ENCODE measurements at places on chromosomes 11 and 22. TPM values are rescaled to one million over a fixed set of nuclear protein-coding genes. Genes with fewer than 3 reads are reported as not detected.

The TBX1 gene
- total RNA-seq, result 1.7 TPM

The ARHGAP42 gene
- total RNA-seq, result 43.3 TPM

The KRTAP5-8 gene
- not detected for total RNA-seq

The BAD gene
- 110 TPM for total RNA-seq

DNA sequence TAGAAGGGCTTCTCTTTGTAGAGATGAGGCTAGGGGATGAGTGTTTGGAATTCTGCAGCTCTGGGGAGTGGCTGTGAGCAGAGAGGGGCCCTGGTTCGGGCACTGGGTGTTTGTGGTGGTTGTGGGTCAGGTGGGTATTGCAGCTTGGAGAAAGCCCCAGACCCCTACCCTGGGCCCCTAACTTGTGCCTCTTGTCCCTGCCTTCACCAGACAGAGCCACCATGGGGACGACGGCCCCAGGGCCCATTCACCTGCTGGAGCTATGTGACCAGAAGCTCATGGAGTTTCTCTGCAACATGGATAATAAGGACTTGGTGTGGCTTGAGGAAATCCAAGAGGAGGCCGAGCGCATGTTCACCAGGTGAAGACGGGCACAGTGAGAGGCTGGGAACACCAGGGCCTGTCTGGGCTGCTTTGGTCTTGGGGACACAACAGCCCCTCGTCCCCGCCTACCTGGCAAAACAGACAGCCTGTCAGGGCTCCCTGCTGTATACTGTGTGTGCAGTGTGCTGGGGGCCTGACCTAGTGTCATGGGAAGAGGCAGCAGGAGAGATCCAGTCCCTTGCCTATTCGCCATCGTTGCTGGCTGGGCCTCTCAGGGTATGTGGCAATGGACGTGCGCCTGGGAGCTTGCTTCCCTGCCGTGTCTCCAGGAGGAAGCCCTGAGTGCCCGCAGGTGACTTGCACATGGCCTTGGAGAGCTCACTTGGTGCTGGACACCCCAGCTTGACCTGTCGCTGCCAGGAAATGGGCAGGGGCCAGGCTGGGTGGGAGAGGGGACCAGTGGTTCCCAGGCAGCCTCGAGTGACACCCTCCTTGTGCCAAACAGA, 4.3 kb downstream of the INCENP start:
- no peak for DNase-seq
- H3K27me3 ChIP-seq, result no peaks in the 10 kb centered on the region
- H3K36me3 ChIP-seq, result no peaks in the 10 kb centered on the region
- H3K4me3 ChIP-seq, result no peak overlapping the region
- H3K4me1 ChIP-seq, result peaks cover 4% of the 10 kb centered on the region

GRCh38 chr11:122853971-122854446, 15.7 kb downstream of the CRTAM start:
- H3K4me3 ChIP-seq, result no peak overlapping the region
- H3K4me1 ChIP-seq, result no peaks in the 10 kb centered on the region
- no peak overlapping the region for H3K27ac ChIP-seq

DNA sequence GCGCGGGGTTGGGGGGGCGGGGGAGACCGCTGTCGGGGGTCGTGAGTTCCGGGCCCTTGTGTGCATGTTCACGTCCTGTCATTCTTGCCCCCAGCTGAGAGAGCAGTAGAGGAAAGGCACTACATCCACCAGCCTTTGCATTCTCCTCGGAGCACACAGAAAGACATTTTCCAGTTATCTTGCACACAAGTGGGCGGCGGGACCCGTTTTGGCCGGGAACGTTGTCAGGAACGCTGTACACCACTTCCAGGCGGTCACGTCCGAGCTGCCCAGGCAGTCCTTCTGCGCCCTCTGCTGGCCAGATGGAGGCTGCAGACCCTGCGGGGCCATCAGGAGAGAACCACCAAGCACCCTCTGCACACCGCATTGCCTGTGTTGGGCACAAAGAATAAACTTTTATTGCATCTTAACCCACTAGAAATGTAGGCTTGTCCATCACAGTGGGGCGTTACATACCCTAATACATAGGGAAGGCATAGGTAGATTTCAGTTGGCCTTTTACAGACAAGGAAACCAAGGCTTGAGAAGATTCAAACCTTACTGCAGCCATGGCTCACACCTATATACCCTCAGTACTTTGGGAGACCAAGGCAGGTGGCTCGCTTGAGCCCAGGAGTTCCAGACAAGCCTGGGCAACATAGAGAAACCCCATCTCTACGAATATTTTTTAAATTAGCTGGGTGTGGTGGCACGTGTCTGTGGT, 2.8 kb upstream of the CDKN1C start:
- H3K27me3 ChIP-seq, result no peaks in the 10 kb centered on the region
- H3K4me1 ChIP-seq, result no peaks in the 10 kb centered on the region
- no peak overlapping the region for H3K4me3 ChIP-seq
- no peak overlapping the region for H3K27ac ChIP-seq

GRCh38 chr11:29211202-29211601, 805.6 kb downstream of the KCNA4 start:
- no peak for DNase-seq
- no peaks in the 10 kb centered on the region for H3K27me3 ChIP-seq
- H3K36me3 ChIP-seq, result no peaks in the 10 kb centered on the region
- H3K4me3 ChIP-seq, result no peak overlapping the region

DNA sequence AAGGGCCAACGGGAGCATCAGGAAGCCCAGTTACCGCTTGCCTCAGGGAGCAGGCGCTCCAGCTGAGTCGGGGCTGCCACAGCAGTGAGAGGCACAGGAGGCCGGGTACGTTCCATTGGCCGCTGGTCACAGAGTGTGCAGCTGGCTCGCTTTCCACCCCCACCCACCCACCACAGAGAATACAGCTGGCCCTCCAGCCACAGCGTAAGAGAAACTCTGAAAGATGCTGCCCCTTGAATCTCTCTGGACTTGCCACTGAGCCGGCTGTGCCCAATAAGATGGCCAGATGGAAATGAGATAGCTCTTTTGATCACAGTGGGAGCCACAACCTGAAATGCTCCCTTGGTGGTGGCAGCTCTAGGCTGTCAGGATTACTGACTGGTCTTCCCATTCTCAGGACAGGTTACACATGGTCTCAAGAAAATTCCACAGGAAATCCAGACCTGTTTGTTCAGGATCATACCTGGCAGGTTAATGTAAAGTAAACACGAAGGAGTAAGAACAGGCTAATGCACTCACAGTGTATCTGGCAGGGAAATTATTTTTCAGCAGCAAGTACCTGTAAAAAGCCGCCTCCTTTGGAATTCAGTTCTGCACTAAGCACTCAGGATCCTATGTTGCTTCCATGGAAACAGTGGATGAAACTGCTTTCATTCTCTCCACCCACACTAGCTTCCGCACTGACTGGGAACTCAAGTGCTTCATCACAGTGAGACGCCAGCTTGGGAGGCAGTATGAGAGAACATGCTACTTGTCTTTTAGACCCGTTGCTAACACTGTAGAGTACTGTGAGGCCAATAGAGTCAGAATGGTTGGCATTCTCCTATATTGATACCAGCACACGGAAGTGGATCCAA, 16.5 kb downstream of the SIAE start:
- H3K4me1 ChIP-seq, result no peaks in the 10 kb centered on the region
- H3K36me3 ChIP-seq, result peaks cover 39% of the 10 kb centered on the region
- no peaks in the 10 kb centered on the region for H3K27me3 ChIP-seq
- H3K4me3 ChIP-seq, result no peak overlapping the region
- DNase-seq, result no peak

DNA sequence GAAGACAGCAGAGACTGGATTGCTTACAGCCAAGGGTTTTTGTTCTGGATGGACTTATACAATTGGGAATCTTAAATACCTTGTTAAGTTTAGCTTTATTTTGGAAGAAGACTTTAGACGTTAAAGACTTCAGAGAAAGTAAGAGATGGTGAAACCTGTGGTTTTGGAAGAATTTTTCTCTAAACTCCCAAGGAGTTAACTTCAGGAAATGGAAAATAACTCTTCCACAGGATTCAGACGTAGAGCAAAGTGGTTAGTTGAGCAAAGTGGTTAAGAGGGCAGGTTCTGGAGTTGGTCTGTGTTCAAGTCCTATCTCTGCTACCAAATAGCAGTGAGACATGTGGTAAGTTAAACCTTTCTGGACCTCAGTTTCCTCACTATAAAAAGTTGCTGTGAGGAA, 12.8 kb downstream of the PITPNB start:
- no peak for DNase-seq
- H3K27me3 ChIP-seq, result no peaks in the 10 kb centered on the region
- no peak overlapping the region for H3K4me3 ChIP-seq
- H3K36me3 ChIP-seq, result no peaks in the 10 kb centered on the region
- H3K4me1 ChIP-seq, result peaks cover 3% of the 10 kb centered on the region

DNA sequence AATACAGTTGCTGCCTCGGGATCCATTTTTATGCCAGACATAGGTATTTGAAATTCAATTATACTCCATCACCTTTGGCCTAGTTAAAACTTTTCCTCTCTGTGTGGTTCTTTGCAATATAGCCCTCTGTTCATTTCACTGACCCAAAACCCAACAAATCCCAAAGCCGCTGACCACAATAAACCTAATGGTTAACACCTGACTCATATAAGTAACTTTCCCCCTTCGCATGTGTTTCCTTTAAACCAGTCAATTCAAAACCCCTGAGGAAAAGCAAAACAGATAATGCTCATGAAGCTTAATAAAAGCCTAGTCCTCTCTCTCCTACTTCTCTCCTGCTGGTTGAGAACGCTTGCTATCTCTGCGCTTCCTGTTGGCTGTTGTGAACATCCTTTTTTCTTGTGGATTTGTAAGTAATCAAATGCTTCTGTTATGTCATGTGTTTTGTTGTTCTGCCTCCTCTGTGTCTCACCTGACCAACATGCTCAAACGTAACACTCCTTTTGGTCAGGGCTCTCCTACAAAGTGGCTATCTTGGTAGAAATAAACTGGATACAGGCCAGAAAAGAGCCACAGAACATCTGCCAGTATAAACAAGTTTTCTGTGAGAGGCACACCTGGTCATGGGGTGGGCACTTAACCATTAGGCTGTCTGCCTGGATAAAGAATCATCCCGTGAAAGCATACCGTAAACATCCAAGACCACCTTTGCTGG, 652.6 kb downstream of the METTL15 start:
- no peak for DNase-seq
- H3K27me3 ChIP-seq, result no peaks in the 10 kb centered on the region
- H3K27ac ChIP-seq, result no peak overlapping the region
- H3K4me1 ChIP-seq, result no peaks in the 10 kb centered on the region
- H3K4me3 ChIP-seq, result no peak overlapping the region
- H3K36me3 ChIP-seq, result no peaks in the 10 kb centered on the region

DNA sequence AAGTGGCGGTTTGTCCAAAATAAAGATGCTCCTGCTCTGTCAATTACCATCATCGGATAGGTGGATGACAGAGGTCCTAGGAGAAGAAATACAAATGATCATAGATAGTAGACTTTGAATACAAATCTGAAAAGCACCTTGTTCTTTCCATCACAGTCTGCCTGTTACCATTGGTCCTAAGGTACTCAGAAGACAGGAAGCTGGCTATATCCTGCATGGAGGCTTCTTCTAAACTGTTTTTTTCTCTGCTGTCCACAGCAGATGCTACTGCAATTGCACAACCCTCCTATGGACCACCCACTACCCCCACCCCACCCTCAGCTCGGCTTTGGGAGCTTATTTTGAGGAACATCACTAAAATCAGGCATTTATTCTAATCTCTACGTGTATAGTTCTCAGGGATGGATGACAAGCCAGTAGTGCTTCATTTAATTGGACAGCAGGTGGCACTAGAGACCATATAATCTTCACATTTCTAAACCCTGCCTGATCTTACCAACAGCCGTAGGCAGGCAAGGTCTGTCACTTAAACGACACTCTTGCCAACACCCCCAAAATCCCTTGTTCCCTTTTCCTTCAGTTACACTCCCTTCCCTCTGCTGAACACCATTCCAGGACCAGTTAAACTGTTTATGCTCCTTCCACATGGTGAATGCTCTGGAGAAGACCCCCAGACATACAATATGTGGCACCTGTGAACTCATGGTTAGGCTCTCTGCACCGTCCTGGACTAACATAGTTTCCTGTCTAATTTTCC, 6.6 kb upstream of the PTS start:
- H3K36me3 ChIP-seq, result no peaks in the 10 kb centered on the region
- no peaks in the 10 kb centered on the region for H3K4me1 ChIP-seq
- H3K27me3 ChIP-seq, result no peaks in the 10 kb centered on the region
- DNase-seq, result peak; percentile 69
- H3K4me3 ChIP-seq, result no peak overlapping the region
- H3K27ac ChIP-seq, result no peak overlapping the region

- no peak overlapping the region for H3K27ac ChIP-seq
- H3K4me3 ChIP-seq, result no peak overlapping the region
- no peak for DNase-seq
- no peaks in the 10 kb centered on the region for H3K36me3 ChIP-seq
- no peaks in the 10 kb centered on the region for H3K27me3 ChIP-seq
- H3K4me1 ChIP-seq, result no peaks in the 10 kb centered on the region
Measured at GRCh38 chr22:50702821-50703725, 30.4 kb downstream of the SHANK3 start.

Data from tibial nerve (tissue), 4 donors.